ENCODE measurements at places on chromosomes 1 and 21.

GRCh38 chr1:231694075-231694431, 67.5 kb downstream of the DISC1 start:
- DNase-seq: peak; percentile 55

DNA sequence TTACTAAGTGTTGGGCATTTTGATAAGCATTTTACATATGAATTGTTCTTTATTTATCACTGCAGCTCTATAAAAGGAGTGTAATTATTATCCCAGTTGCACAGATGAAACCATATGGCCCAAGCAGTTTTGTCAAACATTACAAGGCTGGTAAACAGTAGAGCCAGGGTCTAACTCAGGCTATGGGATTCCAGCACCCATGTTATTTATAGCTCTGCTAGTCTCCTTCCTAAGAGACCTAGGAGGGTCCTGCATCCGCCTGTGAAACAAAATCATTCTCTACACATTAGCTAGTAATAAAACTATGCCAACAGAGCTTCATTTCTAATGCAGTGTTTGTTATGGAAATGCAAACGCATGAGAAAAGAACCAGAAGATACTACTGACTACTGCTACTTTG, 58.6 kb downstream of the IL23R start:
- no peak for DNase-seq

DNA sequence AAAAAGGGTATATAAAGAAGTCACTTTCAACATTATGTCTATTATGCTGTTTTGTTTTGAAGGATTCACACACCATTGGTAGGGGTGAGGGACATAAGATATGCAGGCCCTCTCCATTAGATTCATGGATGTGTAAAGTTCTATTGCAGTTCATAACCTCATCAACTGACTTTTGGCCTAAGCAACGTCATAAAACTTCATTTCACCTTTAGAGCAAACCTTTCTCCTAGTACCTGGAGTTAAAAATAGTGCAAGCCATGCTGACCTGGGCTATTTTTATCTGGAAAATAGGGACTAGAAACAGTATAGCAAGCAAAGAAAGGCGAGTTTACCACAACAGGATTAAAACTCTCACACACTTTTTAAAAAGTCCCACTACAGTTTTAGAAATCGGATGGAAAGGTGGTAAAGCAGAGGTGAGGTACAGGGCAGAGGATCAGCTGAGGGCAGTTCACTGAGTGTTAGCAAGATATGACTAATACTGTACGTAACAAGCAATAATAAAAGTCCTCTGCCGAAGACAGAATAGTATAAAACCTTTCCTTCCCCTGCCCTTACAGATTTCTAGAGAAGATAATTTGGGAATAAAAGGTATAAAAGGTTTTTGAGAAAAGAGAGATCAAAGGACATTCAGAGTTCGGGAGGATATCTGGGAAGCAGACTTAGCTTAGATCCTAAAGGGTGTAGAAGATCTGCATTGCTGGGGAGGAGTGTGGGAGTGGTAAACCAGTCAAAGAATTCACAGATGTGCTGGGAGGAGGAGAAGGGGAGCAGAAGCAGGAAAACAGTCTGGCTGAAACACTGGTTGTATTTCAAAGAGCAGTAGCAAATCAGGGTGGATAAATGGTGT, 14.3 kb downstream of the EGLN1 start:
- no peak for DNase-seq

DNA sequence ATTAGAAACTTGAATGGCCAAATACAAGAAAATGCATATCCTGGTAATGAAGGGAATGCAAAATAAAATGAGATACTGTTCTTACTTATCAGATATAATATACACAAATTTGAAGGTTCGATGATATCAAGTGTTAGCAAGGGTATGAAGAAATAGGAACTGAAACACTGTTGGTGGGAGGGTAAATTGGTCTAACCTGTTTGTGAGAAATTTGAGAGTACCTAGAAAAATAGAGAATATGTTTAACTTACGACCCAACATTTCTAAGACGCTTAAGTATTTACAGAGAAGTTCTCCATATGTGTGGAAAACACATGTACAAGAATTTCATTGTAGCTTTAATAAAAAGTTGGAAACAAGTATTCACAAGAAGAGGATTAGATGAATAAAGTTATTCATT, 25.9 kb downstream of the ATG4C start:
- no peak for DNase-seq

DNA sequence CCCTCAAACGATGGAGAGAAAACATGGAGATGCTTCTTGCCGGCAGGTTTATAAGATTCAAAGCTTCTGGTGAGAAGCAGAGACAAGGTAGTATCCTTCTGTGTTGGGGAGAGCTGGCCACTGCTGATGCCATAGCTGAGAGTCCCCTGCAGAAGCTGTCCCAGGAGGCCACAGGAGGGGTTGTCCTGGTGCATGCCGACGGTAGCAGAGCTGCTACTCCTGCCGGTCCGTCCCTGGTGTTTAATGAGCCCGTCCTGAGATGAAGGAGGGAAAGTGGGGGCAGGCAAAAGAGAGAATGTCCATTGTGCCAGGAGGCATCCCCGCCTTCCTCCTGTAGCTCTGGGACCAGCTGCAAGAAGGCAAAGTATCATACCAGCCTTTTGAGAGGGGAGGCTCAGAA, 10.4 kb upstream of the C2CD2 start:
- DNase-seq: no peak

DNA sequence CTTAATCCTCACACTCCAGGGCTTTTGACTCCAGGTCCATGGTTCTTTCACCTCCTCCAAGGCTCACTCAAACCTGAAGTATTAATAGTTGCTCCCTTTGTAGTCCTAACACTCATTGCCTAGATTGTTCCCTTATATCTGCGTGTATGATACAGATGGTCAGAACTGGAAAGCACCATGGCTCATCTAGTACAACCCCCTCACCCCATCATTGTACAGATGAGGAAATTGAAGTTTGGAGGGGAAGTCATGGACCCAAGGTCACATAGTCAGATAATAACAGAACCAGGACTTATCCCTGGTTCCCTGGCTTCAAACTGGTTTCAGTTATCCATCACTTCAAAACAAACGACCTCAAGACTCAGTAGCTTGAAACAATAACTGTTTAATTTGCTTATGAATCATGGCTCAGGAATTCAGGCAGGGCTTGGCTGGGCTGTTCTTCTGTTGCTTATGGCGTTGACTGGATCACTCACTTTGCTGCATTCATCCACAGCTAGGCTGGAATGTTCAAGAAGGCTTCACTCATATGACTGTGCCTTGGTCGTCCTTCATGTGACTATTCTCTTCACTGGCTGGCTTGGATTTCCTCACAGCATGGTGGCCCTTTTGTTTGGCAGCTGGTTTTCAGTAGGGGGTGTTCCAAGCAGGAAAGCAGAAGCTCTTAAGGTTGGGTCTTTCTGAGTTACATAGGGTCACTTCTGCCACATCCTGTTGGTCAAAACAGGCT, 5.0 kb downstream of the NOS1AP start:
- no peak for DNase-seq

GRCh38 chr1:43582162-43582566, 51.5 kb downstream of the PTPRF start:
- no peak for DNase-seq

DNA sequence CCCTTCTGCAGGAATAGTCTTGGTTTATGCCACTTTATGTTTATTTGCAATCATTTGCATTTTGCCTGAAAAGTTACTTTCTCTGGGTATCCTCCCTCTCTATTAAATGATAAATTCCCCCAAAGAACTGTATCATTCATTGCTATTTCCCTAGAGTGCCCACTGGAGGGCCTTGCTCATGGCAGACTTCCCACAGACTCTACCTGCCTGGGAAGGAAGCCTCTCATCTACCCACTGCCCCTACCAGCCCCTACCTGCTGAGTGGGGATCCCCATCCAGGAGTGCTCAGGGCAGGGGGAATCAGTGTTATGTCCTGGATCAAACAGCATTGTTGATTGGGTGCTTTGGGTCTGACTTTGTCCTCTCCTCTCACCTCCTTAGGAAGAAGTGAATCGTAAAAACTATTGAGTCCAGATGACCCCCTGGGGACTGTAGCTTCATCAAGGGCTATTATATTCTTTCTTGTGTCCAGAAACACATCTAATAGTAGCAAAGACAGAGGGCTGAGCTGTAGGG, 6.8 kb upstream of the LRRN2 start:
- no peak for DNase-seq

DNA sequence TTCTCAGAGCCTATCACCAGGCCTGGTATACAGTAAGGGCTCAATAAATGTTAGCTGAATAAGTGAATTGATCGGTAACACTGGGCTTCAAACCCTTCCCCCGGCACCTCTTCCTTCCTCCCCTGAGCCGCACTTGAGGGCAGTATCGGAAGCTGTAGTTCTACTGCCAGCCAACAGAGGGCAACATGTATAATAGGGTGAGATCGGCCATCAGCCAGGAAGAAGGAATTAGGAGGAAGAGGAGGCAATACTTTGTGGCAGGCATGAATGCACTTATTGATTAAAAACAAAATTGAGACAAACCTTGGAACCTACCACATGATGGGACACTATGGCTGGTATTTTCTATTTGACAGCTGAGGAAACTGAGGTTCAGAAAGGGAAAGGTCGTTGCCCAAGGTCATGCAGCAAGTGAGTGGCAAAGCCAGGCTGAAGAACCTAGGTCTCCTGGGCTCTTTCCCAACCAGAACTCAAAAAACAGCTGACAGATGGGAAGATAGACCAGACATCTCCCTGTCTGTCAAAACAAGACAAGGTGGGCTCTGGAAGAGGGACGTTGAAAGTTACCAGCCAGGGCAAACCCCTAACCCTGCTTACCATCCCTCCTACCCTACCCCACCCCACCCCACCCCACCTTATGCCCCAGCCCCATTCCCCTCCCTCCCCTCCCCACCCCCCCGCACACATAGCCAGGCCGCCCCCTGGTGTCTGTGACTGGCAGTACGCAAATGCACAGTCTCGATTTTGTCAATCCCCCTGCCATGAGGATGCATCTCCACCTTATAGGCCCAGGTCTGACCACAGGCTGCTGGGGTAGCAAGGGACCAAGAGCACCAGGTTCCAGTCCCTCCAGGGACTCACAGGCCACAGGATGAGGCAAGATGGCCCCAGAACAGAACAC, 107.3 kb upstream of the RUNX3 start:
- DNase-seq: no peak

DNA sequence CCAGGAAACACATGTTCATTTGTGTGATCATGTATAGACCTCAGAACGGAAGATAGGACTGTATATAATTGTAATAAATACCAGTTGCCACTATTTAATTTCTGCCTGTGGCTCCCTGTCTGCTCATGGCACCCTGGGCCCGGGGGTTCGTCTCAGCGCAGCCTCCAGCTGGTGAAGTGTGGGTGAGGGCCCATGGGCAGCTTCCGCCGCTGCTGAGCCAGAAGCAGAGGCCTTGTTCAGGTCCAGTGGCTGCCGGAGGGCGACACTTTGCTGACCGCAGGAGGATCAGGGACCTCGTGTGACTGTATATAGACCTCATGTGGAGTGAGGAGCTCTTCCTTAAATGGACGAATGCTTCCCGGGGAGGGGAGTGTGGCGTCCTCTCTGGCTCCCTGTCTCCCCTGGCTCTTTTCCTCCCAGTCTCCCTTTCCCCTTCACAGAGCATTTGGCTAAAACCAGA, 155.9 kb downstream of the PEX14 start:
- no peak for DNase-seq

DNA sequence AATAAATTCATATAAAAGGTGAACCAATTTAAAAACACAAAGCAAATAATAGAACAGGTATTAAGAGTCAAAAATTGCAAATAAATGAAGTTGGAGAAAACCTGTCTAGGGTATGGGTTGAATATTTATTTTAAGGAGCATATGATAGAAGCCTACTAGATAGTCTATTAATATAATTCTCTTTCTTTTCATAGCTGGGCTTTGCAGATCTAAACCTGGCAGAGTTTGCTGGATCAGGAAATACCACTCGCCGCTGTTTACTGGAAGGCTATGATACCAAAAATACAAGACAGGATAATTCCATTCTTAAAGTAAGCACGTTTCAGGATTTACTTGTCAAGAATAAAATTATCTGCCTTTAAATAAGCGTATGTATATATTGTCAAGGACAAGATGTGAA, 48.9 kb downstream of the HENMT1 start:
- no peak for DNase-seq

DNA sequence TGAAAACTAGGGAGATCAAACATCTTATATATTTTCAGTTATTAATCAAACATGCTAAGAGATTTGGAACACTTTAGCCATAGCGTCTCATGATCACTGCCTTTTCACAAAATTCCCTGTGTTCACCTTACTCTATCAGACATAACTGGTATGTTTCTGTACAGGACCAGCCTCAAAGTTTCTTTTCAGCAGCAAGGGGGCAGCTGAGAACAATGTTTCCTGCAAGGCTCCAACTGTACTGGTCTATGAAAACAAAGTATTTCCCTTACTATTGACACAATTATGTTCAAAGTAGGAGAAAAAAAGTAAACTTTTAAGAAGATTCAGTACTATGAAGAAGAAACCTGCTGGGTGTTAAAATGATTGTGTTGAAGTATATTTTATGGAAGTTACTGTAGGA, 98.5 kb downstream of the ATF6 start:
- DNase-seq: peak; percentile 53

- no peak for DNase-seq
Measured at GRCh38 chr1:99843760-99844159, 6.4 kb upstream of the AGL start.

GRCh38 chr1:152967201-152967600, 3.2 kb upstream of the SPRR4 start:
- no peak for DNase-seq

GRCh38 chr21:31278511-31279130, 65.4 kb downstream of the TIAM1 start:
- DNase-seq: no peak

GRCh38 chr1:7089497-7089896, 304.2 kb downstream of the CAMTA1 start:
- DNase-seq: no peak

DNA sequence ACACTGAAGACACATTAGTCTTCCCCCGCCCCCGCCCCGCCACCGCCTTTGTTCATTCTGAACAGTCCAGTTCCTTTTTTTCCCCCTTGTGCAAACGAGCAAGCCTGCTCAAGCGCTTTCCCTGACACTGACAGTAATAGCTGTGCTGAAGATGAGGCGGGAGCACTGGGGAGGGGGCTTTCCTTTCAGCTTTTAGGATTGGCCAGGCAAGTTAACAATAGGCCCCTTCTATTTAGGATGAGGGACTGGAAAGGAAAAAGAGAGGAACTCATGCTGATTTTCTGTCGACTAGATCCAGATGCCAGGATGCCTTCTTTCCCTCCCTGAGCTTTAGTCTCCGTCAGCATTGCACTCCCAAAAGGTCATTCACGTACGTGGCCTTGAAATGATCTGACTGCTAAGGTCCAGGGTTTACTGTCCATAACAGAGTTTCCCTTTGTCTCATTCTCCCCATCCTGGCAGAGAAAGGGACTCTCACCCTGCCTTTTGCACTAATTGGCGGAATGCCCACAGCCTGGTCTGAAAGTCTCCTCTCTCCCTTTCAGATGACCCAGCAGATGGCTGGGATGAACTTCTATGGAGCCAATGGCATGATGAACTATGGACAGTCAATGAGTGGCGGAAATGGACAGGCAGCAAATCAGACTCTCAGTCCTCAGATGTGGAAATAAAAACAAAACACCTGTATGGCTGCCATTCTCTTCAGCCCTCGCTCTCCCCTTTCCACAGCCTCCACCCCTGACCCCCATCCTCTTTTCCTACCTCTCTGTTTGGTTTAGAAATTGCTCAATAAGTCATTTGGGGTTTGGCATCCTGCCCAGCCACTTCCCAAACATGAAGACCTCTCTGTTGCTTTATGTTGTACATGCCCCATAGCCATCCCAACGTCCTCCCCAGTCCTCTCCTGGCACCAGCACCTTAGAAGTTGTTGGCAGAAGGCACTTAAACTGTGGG, 28.6 kb upstream of the ZFP69B start:
- DNase-seq: no peak

- no peak for DNase-seq
Measured at GRCh38 chr1:52569449-52570210, 16.7 kb upstream of the TUT4 start.

All from hindlimb muscle (tissue), 1 donor.